Retinal pigment epithelial cell (primary cell): ENCODE measurements at places on chromosomes 6 and 20.

GRCh38 chr6:35906499-35906846 lies 14.4 kb downstream of the SRPK1 start:
- DNase-seq: no peak

DNA sequence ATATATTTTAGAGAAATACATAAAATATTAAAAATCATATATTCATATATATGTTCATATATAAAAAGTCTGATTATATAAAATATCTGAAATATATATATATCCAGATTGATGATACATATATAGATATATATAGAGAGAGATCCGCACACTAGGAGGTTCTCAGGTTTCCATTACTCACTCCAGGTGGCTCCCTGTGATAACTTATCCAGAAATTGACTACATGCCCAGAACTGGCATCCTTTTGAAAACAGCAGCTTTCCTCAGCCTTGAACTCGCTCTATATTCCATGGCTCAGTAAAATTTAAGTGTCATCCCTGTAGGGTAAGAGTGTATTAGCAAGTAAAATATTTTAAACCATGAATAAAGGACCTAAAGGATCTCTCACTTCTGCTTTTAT lies 206.8 kb downstream of the TINAG start:
- DNase-seq: no peak

- DNase-seq: no peak
Measured at GRCh38 chr6:36649701-36650484, 28.6 kb upstream of the CDKN1A start.

DNA sequence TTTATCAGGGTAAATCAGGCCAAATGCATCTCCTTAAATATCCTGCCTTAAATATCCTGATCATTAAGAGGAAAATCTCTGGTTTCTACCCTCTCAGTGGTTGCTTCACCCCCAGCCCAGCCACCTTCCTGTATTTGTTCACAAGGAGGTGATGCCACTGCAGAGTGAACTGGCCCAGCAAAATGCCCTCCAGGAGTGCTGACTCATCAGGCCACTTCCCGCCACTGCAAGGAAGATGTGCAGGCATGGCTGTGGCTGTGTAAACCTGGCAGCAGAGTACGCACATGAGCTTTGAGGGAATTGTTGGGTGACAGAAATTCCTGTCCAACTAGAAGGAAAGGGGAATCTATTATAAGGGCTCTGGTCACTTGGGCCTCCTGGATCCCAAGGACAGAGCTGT lies 13.8 kb downstream of the NQO2 start:
- no peak for DNase-seq

GRCh38 chr6:154683756-154684523 lies 49.3 kb upstream of the SCAF8 start:
- DNase-seq: no peak

DNA sequence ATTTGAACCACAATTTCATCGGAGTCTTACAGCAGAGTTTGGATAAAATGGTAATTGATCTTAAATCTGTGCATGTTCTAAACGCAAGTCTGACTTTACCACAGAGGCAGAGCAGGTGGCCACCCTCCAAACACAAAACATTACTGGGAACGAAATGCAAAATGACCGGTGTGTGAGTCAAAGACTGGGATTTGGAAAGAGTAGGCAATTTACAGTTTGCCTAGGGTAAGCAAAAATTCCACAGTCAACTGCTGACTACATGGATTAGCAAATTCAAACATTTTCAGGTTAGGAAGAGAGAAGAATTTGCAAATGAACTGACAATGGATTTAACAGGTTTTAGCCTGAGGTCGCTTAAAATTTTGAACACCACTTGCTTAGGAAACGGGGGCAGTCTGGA lies 444.4 kb downstream of the HDGFL1 start:
- peak; percentile 32 for DNase-seq

- peak; percentile 43 for DNase-seq
Measured at GRCh38 chr6:42239736-42240375, 22.2 kb upstream of the MRPS10 start.

DNA sequence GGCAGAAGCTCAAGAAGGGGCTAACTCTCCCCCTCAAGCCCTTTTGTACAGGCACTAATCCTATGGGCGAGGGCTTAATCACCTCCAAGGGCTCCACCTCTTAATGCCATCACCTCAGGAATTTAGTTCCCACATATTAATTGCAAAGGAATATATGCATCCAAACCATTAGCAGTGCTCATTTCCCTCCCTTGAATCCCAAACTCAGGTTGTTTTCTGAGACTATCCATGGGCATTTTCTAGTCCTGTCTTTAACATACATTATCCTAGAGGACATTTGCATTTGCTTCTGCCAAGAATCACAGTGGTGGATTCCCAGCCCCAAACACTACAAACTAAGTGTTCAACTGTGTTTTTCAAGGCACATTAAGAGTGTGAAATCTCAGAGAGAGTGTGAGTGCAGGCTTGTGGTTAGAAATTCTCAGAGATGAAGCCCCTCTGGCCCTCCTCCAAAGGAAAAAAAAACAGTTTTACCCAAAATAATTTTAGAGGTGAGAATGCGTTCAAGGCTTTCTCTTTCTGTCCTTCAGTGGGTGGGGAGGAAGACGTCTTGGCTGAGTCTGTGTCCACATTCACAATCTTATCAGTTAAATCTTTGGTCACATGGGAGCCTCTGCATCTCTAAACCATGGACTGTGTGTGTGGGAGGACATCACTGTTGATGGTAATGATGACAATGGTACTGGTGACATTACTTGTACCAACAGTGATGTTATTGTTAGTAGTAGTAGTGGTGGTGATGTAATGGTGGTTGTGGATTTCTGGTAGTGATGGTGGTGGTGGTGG lies 59.3 kb downstream of the SYNDIG1 start:
- DNase-seq: no peak

GRCh38 chr20:25989196-25989595 lies 292.5 kb upstream of the ZNF337 start:
- DNase-seq: no peak

GRCh38 chr6:142954844-142955243 lies 9.9 kb upstream of the HIVEP2 start:
- DNase-seq: no peak

GRCh38 chr6:18613319-18613925 lies 226.3 kb downstream of the RNF144B start:
- no peak for DNase-seq

DNA sequence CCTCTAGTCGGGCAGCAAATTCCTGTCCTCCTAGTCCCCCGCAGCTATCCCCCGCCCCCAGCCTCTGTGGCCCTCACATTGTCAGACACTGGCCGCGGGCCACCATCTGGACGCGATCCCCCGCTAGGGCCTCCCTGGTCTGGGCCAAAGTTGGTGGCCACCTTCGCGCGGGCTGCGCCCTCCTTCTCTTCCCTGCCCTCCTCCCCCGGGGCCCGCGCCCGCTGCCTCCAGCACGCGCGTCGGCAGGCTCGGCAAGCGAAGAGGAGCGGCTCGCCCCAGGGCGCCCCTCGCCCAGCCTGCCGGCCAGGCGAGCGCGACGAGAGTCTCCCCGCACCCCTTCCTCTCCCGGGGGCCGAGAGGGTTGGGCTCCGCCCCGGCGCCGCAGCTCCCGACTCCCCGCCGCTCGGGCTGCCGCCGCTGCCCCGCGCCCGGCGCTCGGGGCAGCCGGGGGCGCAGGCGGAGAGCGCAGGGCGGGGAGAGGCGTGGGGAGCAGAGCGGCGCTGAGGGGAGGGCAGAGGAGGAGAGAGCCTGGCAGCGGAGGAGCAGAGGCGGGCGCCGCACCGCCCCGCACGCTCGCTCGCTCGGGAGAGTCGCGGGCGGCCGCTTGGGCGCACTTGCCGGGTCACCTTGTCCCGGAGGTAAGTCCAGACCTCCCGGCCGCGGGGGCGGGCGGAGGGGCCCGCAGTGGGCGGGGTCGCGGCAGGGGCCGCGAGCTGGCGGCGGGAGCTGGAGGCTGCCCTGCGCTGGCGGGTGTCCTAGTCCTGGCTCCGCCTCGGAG lies at the start of gene SYNDIG1:
Gene SYNDIG1, plus strand, starts transcription at position 514 of the 778 bp plus-strand sequence. CDS start 73,469 bp downstream, outside the sequence.
- no peak for DNase-seq

GRCh38 chr20:37758332-37758731 lies 64.5 kb downstream of the CTNNBL1 start:
- no peak for DNase-seq

DNA sequence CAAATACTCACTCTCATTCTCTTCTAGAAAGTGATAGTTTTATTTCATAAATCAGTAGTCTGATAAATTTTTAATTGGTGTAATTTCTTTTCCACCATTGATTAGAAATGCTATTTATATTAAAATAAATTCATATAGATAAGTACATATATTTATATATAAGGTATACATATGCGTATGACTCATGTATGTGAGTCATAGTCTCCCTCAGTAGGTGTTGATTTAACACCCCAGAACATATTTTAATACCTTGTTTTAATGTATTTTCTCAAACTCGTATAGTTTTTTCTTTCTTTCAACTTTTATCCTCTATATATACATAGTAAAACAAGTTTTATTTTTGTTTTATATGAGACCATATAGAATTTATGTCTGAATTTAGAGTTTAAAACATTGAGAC lies 130.4 kb downstream of the PLG start:
- DNase-seq: no peak

DNA sequence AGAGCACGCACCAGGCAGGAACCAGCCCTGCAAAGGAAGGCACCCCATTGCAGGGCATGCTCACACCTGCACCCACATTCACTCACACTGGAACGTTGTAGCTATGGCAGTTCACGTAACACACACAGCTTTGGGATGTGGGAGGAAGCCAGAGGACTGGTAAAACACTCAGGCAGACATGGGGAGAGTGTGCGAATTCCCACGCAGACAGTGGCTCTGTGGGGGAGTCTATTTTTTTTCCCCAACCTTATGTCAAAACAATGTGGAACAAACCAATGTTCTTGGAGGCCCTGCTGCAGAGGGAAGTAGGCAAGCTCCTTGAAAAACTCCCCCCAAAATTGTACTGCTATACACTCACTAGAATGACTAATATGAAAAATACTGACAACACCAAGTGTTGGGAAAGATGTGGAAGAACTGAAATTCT lies 91.0 kb downstream of the PPP1R14C start:
- no peak for DNase-seq

GRCh38 chr6:80939898-80940297 lies 812.6 kb downstream of the TENT5A start:
- no peak for DNase-seq

DNA sequence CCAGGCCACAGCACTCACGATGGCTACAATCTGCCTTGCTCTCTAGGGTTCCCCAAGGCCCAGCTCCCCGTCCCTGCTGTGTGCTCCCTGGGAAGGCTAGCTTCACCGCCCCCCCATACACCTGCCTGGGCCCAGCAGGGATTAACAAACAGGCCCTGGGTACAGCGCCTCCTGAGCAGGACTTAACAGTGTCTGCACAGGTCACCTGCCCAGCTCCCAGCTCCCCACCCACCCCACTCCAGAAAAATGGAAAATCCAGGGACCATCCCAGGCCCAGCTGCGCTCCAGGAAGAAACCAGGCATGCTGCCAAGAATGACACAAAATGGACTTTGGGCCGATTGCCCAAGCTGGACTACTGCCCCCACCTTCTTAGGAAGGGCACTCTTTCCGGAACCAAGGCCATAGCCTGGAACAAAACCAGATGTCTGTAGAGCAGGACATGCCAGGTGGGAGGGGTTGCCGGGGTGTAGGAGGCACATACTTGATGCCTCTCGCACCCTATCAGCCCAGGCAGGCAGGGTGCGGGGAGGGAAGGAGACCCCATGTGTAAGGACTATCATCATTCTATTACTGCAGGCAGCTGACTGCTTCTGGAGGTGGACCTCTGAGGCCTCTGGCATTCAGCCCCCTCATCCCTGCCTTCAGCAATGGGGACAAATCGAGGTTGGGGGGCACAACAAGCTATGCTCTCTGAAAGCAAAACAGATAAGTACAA lies 104.9 kb downstream of the SNX5 start:
- DNase-seq: no peak

DNA sequence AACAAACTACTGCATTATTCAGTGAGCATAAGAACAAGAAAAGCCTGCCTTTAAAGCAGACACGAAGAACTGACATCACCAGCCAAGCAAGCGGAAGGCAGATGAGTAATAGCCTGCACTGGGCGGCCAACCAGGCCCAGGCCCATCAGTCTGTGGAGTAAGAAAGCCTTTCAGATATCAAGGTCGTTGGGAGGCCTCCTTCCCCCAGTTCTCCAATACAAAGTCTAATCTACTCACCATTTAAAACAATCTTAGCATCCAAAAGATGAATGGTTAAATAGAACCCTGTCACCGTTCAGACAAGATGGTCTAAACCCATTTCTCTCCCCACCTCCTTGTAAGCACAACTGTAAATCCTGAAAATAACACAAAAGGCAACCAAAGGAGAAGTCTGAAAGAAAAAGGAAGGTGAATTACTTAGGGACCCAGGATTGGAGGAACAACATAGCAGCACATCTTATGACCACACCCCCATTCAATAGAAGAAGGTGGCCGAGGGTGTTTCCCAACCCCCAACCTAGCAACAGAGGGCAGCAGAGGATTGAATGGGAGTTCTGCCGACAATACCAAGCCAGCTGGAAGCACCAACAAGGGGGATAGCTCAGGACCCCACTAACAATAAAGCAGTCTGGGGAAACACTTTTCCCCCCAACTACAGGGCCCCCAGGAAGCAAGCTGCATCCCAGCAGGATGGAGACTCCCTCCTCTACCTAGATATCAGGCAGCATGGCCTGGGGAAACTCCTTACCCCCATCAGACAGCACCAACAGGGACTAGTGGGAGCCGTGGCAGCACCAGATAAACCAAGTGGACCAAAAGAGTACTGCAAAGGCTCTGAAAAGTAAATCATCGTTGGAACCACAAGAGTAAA lies 67.9 kb downstream of the ZHX3 start:
- DNase-seq: no peak

DNA sequence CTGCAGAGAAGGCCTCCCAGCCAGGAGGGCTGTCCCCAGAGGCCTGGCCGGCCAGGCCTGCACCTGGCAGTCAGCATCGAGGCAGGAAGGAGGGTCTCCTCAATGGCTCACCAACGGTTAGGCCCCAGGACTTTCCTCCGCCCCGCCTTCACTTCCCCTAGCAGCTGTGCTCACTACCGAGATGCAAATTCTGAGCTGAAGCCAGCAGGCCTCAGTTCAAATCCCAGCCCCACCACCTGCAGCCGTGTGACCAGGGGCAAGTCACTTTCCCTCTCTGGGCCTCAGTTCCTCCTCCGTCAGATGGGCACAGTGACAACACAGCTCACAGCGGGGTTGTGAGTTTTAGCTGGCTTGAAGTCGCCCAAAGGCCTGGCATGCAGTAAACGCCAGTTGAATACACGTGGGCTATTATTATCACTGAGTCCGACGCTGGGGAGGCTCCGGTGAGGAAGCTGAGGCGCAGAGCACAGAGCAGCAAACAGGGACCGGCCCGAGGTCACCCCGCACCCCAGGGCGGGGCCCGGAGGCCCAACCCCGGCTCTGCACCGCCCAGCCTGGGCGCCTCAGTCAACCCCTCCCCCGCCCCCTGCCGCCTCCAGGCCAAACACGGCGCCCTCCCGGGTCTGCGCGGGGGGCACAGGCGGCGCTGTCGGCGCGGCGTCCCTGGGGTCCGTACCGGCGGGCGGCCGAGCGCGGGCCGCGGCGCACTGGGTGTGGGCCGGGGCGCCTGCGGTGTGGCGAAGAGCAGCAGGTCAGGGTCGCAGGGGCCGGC lies 671 bp downstream of the E2F1 start:
- DNase-seq: no peak

GRCh38 chr20:9889270-9889981 lies 50.5 kb upstream of the PAK5 start:
- DNase-seq: no peak

GRCh38 chr6:16503970-16504415 lies 257.3 kb downstream of the ATXN1 start:
- no peak for DNase-seq

- no peak for DNase-seq
Measured at GRCh38 chr6:149342525-149342924, 25.0 kb downstream of the TAB2 start.
